ENCODE measurements at places on chromosomes 4 and X.

DNA sequence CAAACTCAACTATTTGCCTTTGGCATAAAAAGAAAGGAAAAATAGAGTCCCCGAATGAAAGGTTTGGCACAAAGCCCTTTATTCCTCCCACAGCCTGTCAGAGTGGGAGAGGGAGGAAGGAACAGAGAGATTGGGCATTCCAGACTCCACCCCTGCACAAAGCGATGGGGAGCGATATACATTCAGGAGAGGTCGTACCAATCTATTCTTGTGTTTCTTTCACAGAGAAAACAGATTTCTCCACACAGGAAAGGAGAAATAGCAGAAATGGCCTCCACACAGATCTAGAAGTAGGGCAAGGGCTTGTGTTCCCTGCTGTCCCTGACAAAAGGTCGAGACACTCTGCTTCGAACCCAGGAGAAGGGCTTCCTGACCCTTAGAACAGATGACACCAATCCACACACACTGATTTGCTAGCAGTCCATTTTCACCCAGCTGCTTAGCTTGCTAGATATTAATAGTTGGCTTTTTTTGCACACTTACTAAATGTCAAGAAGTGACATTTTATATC lies 197.4 kb downstream of the MAML3 start:
- DNase-seq: no peak

- no peak for DNase-seq
These were observed 287.0 kb upstream of the NOCT start for GRCh38 chr4:138728566-138728965.

GRCh38 chr4:126947536-126947935 lies 685.2 kb upstream of the INTU start:
- no peak for DNase-seq

DNA sequence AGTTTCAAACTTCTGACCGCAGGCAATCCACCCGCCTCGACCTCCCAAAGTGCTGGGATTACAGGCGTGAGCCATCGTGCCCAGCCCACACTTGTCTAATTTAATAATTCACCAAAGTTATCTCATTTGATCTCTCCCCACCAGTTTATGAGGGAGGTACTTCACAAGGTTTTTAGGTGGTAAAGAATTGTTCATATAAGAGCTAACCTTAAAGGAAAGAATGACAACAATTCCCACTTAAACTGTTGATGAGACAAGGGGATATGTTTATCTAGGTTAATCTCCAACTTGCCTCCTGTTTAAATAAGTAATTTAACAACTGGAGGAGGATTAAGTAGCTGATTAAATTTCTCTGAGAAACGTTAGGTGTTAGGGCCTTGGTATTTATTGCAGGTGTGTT lies 117.6 kb upstream of the CBLL2 start:
- DNase-seq: no peak

- no peak for DNase-seq
These were observed 508.5 kb downstream of the MID1IP1 start for GRCh38 chrX:39309721-39310152.

DNA sequence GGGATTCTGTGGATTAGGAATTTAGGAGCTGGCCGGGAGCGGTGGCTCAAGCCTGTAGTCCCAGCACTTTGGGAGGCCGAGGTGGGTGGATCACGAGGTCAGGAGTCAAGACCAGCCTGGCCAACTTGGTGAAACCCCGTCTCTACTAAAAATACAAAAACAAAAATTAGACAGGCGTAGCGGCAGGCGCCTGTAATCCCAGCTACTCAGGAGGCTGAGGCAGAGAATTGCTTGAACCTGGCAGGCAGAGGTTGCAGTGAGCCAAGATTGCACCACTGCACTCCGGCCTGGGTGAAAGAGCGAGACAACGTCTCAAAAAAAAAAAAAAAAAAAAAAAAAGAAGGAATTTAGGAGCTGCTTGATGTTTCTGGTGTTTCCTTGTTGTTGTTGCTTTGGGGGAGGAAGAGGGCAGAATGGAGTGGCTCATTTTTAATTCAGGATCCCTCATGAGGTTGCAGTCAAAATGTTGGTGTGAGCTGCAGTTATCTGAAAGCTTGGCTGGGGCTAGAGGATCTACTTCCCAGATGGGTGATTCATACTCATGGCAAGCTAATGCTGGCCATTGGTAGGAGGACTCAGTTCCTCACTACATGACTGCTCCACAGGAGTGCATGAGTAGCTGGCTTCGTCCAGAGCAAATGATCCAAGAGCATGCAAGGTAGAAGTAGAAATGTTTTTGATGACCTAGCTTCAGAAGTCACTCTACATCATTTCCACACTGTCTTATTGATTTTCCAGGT lies 26.5 kb upstream of the JADE1 start:
- peak; percentile 57 for DNase-seq

- no peak for DNase-seq
These were observed at the start of gene MXD4 for GRCh38 chr4:2261853-2262144. Gene MXD4 (minus strand): TSS chr4:2262109. CDS start chr4:2261980, 129 bp downstream.
